ENCODE measurements at places on chromosomes 3 and 15.

DNA sequence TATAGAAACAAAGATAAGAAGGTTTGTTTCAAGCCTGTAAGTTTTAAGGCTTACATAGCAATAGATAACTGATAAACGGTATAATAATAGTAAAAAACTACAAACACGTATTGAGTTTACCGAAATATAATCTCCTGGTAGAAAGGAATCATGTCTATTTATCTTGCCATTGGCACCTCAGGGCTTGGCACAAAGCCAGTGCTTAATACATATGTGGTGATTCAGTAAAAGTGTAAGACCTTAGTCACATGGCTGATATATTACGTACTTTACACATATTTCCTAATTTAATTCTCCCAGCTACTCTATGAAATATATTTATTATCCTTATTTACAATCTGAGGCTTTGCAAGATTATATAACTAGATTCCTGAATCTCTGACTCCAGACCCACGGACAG lies 32.0 kb upstream of the SLCO3A1 start:
- no peak for DNase-seq

DNA sequence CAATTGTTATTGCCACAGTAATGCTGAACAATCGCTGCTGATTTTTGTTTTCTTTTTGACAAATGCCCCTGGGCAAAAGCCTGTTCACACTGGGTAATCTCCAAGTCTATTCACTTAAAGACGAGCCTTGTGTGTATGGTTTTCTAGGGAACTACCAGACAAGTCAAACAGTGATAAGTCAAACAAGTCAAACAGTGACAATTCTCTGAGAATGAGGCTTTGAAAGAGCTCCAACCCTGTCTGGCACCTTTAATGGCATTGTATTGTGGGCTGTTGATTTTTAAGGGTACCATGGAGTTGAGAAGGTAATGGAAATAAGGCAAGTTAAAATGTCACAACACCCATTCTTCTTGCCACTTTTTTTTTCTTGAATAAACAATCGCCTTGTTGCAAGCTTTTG lies 59.4 kb upstream of the TMC3 start:
- no peak for DNase-seq

GRCh38 chr3:150365132-150365604 lies 42.9 kb upstream of the TSC22D2 start:
- DNase-seq, result no peak

- DNase-seq, result no peak
These were observed 47.7 kb downstream of the BDH1 start for GRCh38 chr3:197508051-197508451.

DNA sequence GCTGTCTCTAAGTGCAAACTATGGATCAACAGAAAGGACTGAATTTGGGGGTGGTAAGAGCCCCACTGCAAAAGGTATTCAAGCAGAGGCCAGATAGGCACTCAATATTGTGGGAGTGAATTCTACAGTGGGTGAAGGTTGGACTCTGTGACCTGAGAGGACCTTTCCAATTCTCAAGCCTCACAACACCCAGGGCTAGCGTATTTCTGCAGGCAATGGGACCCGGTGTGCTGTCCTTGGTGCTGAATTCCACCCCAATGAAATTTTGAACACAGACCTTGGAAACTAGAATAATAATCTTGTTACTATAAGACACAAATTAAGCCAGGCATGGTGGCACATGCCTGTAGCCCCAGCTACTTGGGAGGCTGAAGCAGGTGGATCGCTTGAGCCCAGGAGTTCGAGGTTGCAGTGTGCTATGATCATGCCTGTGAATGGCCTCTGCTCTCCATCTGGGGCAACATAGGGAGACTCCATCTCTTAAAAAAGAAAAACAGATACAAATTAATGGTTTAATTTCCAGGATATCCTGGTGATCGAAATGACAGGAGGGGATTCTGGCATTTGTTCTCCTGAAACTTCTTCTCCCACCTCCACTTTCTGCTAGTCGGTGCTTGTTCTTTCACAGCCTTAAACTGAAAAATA lies 135.4 kb downstream of the RAB11A start:
- DNase-seq, result no peak

DNA sequence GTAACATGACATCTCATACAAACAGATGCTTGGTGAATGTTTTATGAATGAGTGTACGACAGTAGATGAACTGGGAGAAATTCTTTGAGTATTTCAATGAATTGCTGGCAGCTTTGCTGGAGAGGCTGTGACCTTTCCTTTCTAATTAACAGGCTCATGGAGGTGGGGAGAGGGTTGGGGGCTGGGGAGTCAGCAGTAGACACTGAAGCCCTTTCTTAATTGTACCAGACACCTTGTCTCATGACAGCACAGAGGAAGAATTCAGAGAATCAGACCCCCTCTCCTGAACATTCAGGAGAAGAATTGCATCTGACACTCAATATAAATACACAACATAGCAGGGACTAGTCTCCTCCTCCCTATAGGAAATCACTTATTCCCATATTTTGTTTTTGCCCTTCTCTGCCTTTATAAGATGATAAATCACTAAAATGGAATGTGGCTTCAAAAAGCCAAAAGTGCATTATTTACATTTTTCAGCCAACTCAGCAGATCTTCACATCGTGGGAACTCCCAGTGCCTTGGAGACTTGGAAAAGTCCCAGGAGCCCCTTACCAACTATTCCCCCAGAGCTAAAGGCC lies 66.2 kb upstream of the TPM1 start:
- no peak for DNase-seq

Measured in activated B cell treated with CpG ODN at 0.5 μM for 24 hours (primary cell).